ENCODE measurements at places on chromosomes 5 and 9. TPM values are rescaled to one million over a fixed set of nuclear protein-coding genes. Genes with fewer than 3 reads are reported as not detected.

The AHRR gene
- total RNA-seq = 3.4 TPM

The DDX4 gene
- not detected for total RNA-seq

GRCh38 chr5:69493396-69494133 is 975 bp downstream of the OCLN start:
- DNase-seq = no peak

The PCDHB11 gene
- total RNA-seq = 7.6 TPM

The PALM2AKAP2 gene
- 10.6 TPM for total RNA-seq

The SLC36A2 gene
- total RNA-seq = 0.06 TPM

DNA sequence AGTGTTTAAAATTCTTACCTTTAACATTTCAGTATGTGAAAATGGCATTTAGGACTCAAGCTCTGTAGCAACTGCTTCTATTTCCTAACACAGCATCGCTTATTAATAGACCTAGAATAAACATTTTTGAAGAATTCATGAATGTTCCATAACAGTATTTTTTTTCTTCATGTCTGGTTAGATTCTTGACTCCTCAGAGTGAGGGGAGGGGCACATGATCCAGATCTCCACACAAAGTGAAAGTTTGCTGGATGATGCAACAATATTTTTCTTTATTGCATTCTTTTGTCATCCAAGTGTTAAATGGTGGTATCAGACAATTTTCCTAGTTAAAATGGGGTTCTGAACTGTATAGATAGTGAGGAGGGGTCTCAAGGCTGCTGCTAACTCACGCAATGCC is 130.8 kb upstream of the MAN2A1 start:
- no peak for DNase-seq

DNA sequence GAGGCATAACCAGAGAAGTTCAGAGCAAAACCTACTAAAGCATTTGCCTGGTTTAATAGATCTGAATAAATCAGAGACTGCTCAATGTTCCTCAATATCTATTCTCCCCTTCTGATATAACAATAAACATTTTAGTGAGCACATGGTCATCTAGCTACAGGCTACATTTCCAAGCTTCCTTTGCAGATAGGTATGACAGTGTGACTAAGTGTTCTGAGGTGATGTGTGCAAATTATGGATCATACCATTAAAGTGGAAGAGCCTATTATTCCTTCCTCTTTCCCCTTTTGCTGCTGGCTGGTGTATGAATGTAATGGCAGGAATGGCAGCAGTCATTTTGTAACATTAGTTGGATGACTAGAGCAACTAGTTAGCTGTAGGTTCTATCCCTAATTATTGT is 285.8 kb upstream of the RASA1 start:
- DNase-seq = no peak

The OR1K1 gene
- not detected for total RNA-seq

The ACTL7B gene
- not detected for total RNA-seq

GRCh38 chr5:158431369-158432029 is 572.6 kb upstream of the CLINT1 start:
- DNase-seq = no peak

- no peak for DNase-seq
These were observed 123.5 kb downstream of the SCAMP1 start for GRCh38 chr5:78483809-78484521.

- no peak for DNase-seq
These were observed at the start of gene SV2C for GRCh38 chr5:76082772-76083554. Gene SV2C, plus strand, starts transcription at chr5:76083383. Its CDS starts 48,368 bp downstream, at chr5:76131751.

The RUSC2 gene
- 29.2 TPM for total RNA-seq

GRCh38 chr9:123933440-123934212 is 3.7 kb upstream of the DENND1A start:
- DNase-seq = no peak

DNA sequence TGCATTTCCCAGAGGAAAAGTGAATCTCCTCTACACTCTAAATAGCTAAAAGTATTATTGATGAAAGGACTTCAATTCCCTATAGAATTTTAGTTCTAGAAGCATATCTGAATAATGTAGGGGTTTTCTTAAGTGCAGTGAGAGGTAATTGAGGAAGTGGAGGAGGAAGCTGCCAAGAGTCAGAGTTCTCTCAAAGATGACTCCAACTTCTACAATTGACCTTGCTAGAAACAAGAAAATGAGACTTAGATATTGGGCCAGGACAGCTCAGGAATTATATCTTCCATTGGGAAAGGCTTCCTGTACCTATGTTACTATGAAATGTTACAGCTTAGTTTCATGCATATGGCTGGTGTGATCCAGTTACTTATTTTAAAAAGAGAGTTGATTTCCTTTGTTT is 10.4 kb upstream of the F2R start:
- DNase-seq = no peak

The JAKMIP2 gene
- 31.0 TPM for total RNA-seq

GRCh38 chr9:122318284-122318683 is 52.5 kb upstream of the PTGS1 start:
- peak; percentile 68 for DNase-seq

GRCh38 chr5:112923148-112923917 is 1.3 kb upstream of the REEP5 start:
- DNase-seq = no peak

DNA sequence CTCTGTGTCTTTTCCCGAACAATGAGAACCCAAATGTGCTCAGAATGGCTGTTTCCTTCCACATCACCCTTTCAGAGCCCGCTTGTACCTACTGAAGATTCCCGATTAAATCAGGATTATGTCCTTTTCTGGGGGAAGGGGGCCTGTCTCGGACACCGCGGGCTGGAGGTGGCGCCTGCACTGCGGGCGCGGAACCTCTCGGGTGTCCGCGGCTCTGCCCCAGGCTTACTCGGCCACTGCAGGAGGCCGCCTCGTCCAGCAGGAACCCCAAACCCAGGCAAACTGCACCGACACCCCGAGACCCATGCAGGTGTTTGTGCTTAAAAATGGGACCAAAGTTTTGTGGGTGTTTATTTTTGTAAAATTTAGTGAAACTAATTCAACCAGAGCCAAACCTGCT is 8.6 kb upstream of the TMEM250 start:
- DNase-seq = no peak

GRCh38 chr5:38847559-38848347 is 1.9 kb downstream of the OSMR start:
- DNase-seq = no peak

GRCh38 chr5:103327893-103328292 is 69.3 kb downstream of the MACIR start:
- no peak for DNase-seq

DNA sequence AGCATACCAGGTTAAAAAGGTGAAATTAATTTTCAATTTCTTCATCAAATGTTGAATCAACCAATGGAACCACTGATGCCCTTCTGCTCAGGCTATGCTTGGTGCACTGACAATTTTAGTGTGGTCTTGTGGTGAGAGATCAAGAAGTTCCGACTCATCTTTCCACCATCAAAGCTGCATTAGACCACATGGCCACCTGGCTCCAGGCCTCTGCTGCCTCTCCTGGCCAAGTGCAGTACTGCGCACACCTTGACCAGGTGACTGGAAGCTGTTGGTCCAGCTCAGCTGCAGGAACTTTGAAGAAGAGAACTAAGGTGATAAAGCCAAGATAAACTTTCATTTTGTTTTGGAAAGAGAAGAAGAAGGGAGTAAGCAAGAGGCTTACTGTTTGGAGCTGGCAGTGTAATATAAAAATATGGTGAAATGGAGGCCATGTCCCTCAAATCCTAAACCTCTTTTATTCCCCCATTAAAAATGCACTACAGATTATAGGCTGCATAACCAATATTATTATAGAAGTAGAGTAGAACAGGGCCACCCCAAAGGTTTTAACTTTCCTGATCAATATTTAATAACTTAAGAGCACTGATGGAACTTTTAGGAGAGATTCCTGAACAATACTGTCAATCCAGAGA is 315.5 kb upstream of the C9orf72 start:
- no peak for DNase-seq

- DNase-seq = no peak
These were observed 4.4 kb upstream of the MEF2C start for GRCh38 chr5:88887342-88887741.

DNA sequence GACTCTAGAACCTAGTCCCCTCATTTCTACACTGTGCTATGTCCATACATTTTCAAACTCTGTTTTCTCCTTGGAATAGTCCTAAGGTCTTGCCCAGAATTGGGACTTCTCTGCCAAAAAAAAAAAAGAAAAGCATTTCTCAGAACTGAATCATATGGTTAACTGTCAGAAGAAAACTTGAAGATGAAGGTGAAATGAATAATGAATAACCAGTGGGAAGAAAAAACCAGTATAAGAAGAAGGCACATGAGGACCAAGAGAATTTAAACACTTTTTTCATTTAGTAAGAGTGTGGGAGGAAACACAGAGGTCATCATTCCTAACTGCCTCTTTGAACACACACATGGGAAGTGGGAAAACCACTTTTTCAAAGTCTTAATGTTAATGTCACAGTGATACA is 197.7 kb downstream of the PRELID2 start:
- DNase-seq = no peak

DNA sequence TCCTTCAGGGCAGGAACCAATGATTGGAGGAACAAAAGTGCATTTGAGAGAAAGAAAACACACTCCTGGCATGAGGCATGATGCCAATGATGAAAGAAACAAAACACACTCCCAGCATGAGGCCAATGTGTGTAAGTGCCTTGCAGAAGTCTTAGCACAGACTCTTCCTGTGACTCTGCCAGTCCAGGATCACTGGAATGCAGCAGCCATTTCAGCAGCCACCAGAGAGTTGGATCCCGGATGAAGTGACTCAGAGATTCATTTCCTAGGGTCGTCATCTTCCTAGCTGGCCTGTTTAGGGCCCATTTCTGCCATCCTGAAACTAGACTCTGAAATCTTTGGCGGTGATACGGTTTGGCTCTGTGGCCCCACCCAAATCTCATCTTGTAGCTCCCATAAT is 212.5 kb downstream of the CFAP90 start:
- DNase-seq = no peak

The PCDHB9 gene
- 3.5 TPM for total RNA-seq

- DNase-seq = no peak
These were observed 6.2 kb upstream of the SPINK4 start for GRCh38 chr9:33233626-33234342.

The ARID3C gene
- total RNA-seq = 1.1 TPM

DNA sequence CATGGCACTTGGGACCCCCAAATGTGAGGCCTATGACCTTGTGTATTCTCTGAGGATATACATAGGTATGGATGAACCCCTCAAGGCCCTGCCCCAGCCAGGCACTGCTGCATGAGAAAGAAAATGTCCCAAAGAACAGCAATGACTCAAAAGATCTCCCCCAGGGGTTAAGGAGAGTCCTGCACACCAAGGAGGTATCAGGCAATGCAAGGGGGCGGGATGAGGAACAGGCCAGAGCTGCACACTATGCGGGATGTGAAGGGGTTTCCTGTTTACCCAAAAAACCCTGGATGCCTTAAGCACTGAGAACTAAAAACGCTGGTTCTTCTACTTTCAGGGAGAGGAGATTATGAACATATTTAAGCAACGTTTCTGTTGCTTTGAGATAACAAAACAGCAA is 3.4 kb downstream of the RAPGEF1 start:
- DNase-seq = no peak

DNA sequence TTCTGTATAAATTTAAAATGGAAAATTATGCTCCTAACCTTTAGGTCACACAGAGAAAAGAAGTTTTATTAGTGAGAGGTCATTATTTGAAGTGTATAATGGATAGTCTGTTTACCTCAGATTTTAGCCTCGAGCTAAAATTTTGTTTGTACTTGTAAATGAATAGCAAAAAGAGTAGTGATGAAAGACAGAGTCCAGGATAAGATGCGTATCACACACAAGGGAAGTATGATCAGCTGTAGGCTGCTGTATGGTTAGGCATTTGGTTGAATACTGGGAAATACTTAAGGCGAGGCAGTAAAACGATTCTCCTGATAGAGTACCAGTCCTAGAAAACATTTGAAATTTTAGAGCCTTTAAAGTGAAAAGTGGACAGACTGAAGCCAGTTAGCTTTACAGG is 92.7 kb downstream of the FBXL7 start:
- no peak for DNase-seq

The GLRA1 gene
- total RNA-seq = 5.1 TPM

The PMPCA gene
- total RNA-seq = 35.0 TPM

The MCTP1 gene
- total RNA-seq = 54.6 TPM

GRCh38 chr9:134730011-134730760 is 88.6 kb downstream of the COL5A1 start:
- no peak for DNase-seq

The ANKRD31 gene
- 0.50 TPM for total RNA-seq

GRCh38 chr9:99721898-99722297 is 99.8 kb upstream of the NR4A3 start:
- DNase-seq = no peak

The ZNF483 gene
- total RNA-seq = 34.6 TPM

DNA sequence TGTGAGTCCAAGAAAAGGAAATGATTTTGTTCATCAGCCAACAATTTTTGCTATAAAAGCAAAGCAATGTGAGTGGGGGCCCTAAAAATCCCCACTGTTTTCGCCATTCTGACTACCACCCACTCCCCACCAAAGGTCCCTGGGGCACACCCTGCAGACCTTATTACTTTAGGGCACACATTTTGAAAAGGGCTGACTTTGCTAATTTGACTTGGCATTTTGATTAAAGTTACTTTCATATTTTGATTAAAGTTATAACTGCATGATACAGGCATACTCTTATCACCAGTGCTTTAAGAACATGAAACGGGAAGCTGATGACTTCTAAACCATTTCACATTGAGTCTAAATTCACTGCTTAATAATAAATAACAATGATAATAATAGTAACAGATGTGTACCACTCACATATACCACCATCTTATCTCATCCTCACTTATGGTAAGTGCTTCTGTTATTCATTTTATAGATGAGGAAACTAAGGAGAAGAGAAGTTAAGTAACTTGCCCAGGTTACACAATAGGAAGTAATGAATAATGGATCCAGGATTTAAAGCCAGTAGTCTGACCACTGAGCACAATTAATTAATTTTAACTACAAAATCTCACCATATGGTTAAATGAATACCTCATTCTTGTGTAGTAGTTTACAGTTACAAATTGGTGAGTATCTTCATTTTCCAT is 25.4 kb upstream of the NR3C1 start:
- no peak for DNase-seq

DNA sequence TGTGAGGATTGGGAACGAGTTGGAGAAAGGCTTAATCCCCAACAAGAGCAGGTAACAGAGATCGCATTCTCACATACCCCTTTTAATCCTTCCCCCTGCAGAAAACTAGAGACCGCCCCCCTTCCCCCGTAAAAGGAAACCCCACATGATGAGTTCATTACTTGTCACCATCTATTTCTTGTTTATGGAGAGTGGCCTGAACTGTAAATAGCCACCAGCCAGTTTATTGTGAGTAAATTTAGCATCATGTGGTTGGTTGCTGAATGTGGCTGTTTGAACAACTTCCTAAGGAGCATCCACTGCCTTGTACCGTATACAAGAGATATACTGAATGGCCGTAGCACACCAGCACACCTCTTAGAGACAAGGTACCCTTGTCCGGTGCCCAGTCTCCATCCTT is 62.1 kb downstream of the TJP2 start:
- no peak for DNase-seq

GRCh38 chr9:131734165-131734610 is 5.7 kb downstream of the RAPGEF1 start:
- no peak for DNase-seq

- no peak for DNase-seq
These were observed 97.4 kb downstream of the FBXO4 start for GRCh38 chr5:42022383-42022972.

All from spinal cord (tissue), 10 donors.